Stimulated activated CD4-positive, alpha-beta T cell treated with anti-CD3 and anti-CD28 coated beads, Interleukin-1b, Interleukin-23, amount 100 ng/mL, for 4 hours (primary cell): ENCODE measurements at places on chromosomes 7 and 10.

GRCh38 chr7:25351761-25352160 lies 123.5 kb upstream of the NPVF start:
- no peak for DNase-seq

DNA sequence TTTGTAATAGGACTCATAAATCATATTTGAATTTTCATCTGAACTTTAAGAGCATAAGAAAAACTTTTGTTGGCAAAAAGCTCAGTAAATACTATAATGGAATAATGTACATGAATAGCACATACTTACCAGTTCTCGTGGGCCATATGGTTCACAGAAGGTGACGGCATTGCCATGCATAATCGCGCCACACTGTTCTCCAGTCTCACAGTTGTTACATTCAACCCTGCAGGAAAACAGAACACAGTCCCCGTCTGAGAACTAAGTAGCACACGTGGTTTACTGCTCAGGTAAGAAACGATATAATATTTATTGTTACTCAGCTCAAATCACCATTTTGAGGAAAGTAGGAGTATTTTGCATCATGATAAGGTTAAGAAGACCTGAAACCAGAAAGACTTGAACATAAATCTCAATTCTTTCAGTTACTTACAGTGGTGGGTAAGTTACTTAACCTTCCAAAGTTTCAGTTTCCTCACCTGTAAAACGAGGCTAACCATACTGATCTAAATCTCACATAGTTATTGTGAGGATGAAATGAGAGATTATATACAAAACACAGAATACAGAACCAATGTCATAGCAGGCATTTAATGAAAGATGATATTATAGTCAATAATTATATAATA lies 261.4 kb downstream of the RELN start:
- DNase-seq, result no peak

- no peak for DNase-seq
These were observed 69.9 kb downstream of the C10orf105 start for GRCh38 chr10:71649631-71650030.

DNA sequence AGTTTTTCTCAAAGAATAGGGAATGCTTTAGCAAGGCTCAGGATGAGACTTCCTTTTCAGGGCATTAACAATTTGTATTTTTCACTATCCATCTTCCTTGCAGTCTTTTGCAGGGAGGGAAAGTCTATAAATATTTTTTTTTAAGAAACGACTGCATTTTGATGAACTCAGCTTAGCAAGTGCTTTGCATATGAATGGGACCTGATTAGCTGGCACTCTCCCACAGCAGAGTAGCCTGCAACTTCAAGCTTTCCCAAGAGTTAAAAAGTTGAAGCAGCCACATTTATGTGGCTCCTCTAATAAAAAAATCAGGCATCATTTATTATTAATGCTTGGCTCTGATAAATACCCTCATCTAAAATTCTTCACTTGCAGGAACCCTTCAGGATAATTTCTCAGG lies 134.0 kb downstream of the GRID1 start:
- no peak for DNase-seq

DNA sequence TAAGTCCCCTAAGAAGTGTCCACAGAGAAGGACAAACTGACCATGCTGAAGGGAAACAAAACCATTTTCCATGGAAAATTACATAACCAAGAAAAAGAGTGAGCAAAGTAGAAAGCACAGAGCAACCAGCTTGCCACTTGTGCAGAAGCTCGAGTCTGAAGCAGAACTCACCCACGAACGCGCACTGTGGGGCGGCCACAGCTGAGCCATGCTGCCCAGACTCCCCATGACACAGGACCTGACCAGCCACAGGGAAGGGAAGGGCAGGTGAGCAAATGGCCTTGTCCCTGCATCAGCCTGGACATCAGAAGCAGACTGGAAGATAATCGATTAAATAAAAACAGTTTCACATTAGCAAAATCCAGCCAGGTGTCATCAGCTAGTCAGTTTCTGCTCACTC lies 95.7 kb downstream of the TCERG1L start:
- no peak for DNase-seq

DNA sequence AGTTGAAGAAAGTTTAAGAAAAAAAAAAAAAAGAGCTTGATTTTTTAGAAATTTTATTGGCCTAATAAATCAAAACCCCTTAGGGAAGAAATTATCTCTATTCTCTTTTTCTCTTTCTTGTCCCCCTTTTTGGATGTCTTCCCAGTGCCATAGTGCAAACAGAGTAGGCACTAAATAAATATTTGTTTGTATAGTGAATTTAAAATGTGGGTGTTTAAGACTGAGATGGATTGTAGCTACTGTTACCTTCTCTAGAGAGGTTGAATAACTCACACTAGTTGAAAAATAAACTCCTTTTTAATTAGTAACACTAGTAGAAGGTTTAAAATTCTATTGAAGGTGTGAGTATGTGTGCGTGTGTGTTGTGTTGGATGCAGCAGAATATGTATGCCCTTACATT lies 783.8 kb downstream of the NXPH1 start:
- DNase-seq, result no peak

DNA sequence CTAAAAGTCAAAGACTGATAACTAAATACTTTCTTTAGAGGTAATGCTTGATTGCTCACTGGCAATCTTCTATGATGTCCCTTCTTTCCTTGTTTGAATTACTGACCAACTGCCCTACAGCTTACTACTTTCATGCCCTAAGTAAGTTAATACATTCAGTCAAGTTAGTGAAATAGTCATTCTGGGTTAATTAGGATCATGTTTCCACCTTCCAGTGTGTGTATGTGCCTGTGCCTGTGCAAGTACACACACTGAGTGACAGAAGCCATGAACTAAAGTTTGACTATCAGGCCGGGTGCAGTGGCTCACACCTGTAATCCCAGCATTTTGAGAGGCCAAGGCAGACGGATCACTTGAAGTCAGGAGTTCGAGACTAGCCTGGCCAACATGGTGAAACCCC lies 187.9 kb downstream of the CACNA2D1 start:
- DNase-seq, result no peak

DNA sequence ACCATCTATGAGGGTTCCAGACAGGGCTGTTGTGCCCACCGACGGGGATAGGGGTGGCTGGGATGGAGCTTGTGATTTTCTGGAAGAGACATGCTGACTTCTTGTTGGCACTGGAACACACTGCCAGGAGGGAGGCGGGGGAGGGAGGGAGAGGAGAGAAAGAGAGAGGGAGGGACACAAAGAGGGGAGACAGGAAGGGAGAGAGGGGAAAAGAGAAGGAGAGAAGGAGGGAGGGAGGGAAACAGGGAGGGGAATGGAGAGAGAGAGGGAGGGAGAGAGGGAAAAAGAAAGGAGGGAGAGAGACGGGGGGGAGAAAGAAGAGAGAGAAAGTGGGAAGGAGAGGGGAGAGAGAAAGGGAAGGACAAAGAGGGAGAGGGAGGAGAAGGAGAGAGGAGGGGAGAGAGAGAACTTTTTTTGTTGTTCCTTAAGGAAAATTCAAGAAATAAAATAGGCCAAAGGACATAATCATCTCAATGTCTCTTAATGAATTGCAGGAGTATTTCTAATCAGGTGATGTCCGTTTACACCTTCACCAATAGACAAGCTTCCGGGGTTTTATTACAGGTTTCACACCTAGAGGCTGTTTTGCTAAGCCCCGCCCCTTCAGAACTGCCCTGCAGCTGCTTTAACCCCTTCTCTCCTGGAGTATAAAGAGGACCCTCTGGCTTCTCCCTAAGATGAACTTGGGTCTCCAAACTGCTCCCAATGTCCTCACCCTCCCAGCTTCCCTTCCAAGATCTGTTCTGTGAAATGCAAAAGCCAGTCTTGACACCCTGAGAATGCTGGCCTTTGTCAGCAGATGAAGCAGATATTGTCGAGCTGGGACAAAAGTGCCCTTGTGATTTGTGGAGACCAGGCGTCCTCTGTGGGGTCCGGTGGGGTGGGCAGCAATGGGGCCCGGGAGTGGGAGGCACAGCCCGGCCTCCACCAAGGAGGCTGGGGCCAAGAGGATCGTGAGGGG lies 82.0 kb upstream of the GTF2IRD1 start:
- no peak for DNase-seq

DNA sequence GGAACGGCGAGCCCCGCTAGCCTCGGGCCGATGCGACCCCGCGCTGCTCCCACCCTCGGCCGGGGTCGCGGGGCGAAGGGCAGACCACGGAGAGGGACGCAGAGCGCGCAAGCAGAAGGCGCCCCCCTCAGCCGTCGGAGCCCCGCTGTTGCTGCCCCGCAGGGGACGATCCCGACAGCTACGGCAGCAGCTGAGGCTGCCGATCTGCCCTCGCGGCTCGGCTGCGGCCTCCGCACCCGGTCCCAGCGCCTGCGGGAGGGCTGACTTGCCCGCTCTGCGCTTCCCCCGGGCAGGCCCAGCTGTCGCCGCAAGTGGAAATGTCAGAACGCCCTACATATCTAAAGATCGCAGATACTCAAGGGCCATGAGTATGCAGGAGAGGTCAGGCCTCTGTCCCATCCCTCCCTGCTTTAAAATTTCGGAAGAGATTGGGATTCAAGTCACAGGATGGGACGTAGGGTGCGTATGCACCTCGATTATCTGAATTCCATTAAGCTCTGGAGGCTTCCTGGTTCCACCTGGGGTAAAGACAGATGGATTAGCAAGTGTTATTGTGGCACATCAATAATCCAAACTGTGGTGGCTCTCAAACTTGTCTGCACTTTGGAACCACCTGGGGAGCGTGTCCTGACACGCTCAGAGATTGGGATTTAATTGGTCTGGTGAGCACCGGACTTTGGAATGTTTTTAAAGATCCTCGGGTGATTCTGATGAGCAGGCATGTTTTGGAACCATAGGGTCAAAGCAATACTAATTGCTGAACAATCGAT lies at the start of gene CRPPA:
CRPPA (minus strand) TSS at position 206 of the 770 bp plus-strand sequence. CDS start 216 bp downstream, outside the sequence.
- peak; percentile 37 for DNase-seq

GRCh38 chr10:89588671-89589070 lies 53.3 kb upstream of the SLC16A12 start:
- no peak for DNase-seq

DNA sequence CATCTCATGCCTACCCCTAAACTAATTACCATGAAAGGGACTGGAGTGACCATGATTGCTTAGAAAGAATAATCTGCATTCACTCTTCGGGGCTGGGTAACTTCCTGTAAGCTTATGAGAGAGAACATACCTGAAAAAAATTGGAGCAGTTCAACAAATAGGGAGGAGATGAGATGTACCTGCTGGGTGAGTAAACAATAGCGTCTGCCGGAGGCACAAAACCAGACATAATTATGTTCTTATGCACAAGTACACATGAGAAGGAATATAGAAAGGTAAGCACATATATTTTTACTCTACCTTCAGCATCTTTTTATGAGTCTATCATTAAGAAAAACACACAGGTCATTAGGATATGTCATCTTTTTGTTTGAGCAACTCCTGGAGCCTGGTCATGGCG lies 224.6 kb upstream of the FERD3L start:
- DNase-seq, result no peak

DNA sequence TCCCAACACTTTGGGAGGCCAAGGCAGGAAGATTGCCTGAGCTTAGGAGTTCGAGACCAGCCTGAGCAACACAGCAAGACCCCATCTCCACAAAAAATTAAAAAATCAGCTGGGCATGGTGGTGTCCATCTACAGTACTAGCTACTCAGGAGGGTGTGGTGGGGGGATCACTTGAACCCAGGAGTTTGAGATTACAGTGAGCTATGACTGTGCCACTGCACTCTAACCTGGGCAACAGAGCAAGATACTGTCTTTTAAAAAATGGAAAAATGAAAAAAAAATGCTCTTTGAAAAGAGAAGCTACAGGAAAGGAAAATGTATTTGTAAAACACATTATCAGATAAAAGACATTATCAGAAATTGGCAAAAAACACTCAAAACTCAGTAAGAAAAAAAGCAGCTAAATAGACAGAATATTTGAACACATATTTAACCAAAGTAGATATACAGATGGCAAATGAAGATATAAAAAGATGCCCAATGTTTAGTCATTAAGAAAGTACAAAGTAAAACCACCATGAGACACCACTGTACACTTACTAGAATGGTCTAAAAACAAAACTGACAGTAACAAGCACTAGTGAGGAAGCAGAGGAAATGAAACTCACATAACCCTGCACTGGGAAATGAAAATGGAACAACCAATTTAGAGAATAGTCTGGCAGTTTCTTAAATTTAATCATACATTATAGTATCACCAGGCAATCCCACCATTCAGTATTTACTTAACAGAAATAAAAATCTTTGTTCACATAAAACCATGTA lies 40.5 kb downstream of the NRBF2 start:
- no peak for DNase-seq

DNA sequence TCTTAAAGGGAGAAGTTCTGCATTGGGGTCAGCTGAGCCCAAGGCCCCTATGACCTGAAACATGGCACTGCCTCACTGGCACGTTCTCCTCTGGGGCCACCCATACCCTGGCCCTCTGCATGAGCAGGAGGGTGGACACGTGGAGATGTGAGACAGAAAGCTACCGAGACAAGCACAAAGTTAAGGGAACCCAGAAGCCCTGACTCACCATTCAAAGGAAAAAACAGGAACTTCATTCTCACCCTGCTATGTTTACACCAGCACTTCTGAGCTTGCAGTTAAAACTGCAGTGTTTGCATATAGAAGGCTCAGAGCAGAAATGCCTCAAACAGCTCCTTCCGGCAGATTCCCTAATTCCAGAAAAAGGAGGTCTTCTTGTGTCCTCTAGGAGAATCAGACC lies 41.7 kb downstream of the DENND11 start:
- DNase-seq, result no peak

GRCh38 chr10:102616066-102616770 lies 28.1 kb upstream of the TRIM8 start:
- DNase-seq, result no peak

GRCh38 chr7:26603631-26604030 lies 260.8 kb downstream of the SKAP2 start:
- DNase-seq, result no peak

GRCh38 chr10:29529146-29529545 lies 105.6 kb downstream of the SVIL start:
- no peak for DNase-seq

DNA sequence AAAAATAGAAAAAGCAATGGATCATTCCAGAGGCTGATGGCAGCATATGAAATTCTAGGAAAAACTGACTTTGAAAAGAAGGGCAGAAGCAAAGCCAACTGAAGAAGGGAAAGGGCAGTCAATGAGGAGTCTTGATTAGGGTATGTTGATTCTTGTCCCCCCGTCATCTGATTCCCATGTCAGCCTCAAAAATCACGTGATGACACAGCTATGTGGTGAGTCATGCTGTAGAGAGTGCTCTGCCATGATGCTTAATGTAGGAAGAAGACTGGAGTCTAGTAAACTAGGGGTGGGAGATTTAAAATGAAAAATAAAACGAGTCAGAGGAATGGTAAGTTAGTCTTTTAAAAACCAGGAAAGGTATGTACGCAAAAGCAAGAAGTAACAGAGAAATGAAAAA lies 3.9 kb upstream of the POU6F2 start:
- DNase-seq, result no peak

GRCh38 chr10:108771106-108771505 lies 1152.2 kb downstream of the XPNPEP1 start:
- no peak for DNase-seq

GRCh38 chr10:100637785-100638184 lies 102.0 kb downstream of the HIF1AN start:
- DNase-seq, result no peak

- DNase-seq, result no peak
These were observed 69.5 kb upstream of the SEPHS1 start for GRCh38 chr10:13417459-13418126.

- no peak for DNase-seq
These were observed 5.8 kb downstream of the CFAP69 start for GRCh38 chr7:90250601-90251303.
